Activated naive CD8-positive, alpha-beta T cell treated with anti-CD3 and anti-CD28 coated beads, Interleukin-2, amount 10 ng/mL, durations not matched to agents 7 days and 5 days (primary cell): ENCODE measurements at places on chromosomes 2 and 18. TPM values are rescaled to one million over a fixed set of nuclear protein-coding genes. Genes with fewer than 3 reads are reported as not detected.

DNA sequence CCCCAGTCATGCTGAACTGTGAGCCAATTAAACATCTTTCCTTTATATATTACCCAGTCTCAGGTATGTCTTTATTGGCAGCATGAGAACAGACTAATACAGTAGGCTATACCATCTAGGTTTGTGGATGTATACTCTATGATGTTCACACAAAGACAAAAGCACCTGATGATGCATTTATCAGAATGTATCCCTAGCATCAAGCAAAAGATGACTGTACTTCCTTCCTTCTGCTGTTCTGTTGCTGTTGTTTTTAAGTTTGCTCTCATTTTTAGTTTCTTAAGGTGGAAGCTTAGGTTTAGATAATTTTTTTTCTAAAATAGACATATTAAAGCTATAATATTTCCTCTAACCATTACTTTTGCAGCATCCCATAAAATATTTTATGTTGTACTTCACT is 12.4 kb downstream of the ZSCAN30 start:
- no peak overlapping the region for H3K4me3 ChIP-seq
- no peak for DNase-seq
- peaks cover 53% of the 10 kb centered on the region for H3K36me3 ChIP-seq
- H3K4me1 ChIP-seq: no peaks in the 10 kb centered on the region
- no peak overlapping the region for H3K27ac ChIP-seq

DNA sequence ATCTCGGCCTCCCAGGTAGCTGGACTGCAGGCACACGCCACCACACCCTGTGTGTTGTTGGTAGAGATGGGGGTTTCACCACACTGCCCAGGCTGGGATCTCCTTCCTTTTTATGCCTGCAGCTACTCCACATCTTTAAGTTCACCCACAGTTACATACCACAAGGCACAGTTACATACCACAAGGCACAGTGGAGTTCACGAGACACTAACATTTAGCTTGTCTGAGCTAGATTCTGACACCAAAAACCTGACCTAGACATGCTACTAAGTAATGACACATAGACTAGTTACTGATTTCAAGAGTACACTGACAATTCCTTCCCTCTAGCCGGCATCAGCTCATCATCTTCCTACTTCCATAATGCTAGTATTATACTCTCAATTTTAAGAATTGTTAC is 4.3 kb downstream of the POLR2D start:
- DNase-seq: no peak
- H3K27ac ChIP-seq: peak overlapping the region; percentile 27
- peaks cover 37% of the 10 kb centered on the region for H3K4me1 ChIP-seq
- peaks cover 36% of the 10 kb centered on the region for H3K36me3 ChIP-seq

DNA sequence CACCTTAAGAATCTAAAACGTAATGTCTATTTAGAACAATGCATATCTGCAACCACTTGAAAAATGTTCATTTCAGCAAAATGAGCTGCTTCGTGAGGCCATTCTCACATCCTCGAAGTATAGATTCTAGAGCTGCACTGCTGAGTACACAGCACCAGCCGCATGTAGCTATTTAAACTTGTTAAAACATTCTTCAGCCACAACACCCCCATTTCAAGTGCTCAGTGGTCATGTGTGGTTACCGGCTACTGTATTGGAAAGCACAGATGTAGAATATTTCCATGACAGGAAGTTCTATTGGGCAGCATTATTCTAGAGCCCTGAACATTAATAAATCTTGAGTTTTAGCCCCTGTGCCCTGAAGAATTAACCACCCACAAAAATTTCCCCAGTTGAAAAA is 35.0 kb downstream of the SUMO1 start:
- no peak overlapping the region for H3K4me3 ChIP-seq
- peaks cover 15% of the 10 kb centered on the region for H3K36me3 ChIP-seq
- peaks cover 10% of the 10 kb centered on the region for H3K27me3 ChIP-seq
- H3K27ac ChIP-seq: no peak overlapping the region
- DNase-seq: no peak

GPR35 gene
- total RNA-seq: 19.2 TPM

PSD4 gene
- 361 TPM for total RNA-seq

TEX44 gene
- total RNA-seq: not detected
